Activated naive CD8-positive, alpha-beta T cell treated with anti-CD3 and anti-CD28 coated beads for 36 hours (primary cell): ENCODE measurements at places on chromosomes 3 and 15.

DNA sequence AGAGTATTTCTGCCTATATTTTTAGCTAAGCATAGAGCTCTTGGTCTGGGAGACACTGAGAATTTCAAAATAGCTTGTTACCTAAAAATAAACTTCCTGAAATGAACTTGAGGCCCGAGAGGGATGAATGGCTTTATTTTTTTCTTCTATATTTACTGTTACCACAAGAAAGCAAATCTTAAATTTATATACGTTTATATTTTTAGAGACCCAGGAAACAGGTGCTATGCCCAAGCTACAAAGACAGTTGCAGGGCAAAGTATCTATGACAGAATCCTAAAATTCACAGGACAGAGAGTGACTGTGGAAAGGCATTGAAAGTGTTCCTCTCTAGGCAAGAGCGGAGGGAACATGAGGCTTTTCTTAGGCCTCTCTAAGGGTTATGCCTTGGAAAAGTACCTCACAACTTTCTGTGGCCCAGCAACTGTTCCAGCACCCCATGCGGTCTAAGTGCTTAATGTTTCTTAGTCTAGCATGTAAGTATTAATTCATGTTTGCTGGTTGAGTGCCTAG, 36.5 kb downstream of the TGFBR2 start:
- DNase-seq: no peak

DNA sequence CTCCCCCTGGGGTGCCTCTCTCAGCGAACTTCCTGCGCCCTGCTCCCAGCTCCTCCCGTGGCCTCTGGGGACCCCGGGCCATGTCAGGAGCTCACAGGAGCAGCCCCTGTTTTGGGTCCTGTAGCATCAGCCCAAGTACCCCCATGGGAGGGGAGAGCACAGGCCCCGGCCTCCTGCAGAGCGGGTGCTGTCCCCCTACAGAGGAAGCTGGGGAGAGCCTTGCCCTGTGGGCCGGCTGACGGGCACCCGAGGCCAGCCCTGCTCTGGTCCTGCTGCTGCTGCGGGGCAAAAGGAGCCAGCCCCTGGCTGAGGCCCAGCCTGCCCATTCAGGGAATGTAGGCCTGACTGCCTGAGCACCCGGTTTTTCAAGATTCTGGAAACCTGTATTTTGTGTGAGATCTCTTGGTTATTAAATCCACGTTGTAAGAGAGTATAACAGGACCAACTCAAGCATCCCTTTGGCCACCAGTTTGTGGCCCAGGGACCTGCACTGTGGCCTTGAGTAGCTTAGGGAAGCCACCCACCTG, 12.4 kb downstream of the PLXNA1 start:
- DNase-seq: no peak

GRCh38 chr3:105317841-105318240, 48.9 kb upstream of the ALCAM start:
- DNase-seq: no peak

DNA sequence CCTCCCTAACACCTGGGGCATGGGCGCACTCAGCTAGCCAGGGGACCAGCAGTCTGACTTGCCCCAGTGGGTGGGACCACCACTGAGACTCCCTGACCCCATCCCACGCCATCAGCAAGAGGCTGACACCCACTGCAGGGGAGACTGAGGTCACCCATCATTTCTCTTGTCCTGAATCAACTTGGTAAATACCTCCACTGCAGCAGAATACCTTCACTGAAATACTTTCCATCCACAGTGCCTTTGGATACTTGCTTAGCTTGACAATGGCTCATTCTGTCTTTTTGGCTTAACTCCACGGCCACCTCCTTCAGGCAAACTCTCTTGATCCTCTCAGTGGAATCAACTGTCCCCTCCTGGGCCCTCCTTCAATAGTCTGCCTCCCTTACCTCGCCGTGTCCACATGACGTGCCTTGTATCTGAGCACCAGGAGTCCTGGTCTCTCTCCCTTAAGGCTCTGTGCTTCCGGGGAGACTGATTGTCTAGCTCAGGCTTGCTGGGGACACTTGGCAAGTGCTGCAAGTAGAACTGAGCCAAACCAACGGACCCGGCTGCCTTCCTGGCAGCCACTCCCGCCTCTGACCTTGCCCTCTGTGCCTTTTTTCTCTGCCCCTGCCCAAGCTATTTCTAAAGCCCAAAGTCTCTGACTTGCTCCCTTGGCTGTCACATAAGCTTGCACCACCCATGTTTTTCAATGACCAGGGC, 119.1 kb downstream of the ADCY5 start:
- no peak for DNase-seq

DNA sequence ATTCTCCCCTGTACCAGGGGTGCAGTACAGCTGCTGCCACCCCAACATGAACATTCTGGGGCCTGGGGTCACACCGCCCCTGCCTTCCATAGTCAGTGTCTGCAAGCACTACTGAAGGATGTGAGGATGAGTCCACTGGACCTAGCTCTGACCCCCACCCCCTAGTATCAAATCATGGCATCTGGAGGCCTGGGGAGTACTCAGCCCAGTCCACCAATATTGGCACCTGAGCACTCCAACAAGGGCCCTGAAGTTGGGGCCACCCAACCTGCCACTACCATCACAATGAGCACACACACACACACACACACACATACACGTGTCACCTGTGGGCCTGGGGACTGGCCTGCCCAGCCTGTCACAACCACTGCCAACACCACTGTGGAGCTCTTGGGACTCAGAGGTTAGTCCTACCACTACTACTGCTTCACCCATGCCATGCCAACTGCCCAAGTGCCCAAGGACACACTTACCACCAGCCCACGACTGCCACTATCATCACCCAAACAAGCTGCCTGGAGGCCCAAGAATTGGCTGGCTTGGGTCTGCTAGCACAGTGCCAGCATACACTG, 253.9 kb downstream of the MCTP2 start:
- no peak for DNase-seq

GRCh38 chr3:187693431-187693830, 8.9 kb downstream of the RTP2 start:
- DNase-seq: no peak

GRCh38 chr3:121018917-121019321, 110.9 kb downstream of the STXBP5L start:
- DNase-seq: no peak

DNA sequence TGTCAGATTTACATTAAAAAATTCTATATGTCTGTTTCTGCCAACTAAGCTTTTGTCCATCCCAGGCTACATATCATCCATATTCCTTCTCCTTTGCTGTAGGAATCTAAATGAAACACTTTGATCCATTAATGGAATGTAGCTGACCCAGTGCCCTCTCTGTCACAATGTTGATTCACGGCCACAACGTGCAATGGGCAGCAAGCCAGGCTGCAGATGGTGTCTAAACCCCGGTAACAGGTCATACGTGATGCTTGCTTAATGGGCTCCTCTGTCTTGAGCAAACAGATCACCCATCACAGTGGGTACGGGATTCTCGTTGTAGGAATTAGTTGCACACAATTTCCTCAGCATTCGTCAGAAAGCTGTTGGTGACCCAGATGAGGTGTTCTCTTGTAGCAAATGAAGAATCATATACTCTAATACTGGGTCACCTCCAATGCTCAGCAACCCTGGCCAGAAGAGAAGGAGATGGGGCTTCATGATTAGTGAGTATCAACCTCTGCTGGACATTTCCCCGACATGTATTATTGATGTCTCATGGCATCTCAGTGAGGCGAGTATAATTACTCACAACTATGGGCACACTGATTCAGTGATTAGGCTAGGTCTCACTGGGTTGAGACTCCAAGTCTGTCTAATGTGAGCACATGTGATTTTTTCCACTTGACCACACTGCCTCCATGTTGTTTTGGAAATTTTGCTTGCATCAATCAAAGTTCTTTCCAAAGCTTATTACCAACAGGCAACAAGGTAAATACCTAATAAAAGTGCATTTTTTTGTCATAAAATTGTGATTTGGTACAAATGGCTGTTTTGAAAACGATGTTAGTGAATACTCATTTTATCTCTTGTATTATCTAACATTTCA, 12.9 kb upstream of the DCBLD2 start:
- DNase-seq: no peak

- no peak for DNase-seq
These were observed 49.0 kb downstream of the CLDN11 start for GRCh38 chr3:170467571-170468147.

DNA sequence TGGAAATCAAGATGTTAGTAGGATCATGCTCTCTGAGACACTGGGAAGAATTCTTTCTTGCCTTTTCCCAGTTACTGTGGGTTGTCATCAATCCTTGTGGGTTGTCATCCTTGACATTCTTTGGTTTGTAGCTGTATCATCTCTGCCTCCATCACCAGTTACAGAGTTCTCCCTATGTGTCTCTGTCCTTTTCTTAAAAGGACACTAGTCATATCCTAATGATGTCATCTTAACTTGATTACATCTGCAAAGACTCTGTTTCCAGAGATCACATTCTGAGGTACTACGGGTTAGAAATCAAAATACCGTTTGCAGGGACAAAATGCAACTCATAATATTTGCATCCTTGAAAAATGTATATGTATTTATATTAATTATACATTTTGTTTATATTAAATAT, 500.4 kb downstream of the ZBBX start:
- no peak for DNase-seq

GRCh38 chr3:196998966-196999760, 30.5 kb downstream of the MELTF start:
- no peak for DNase-seq

- no peak for DNase-seq
These were observed 99.4 kb downstream of the DTWD1 start for GRCh38 chr15:49720261-49720660.

DNA sequence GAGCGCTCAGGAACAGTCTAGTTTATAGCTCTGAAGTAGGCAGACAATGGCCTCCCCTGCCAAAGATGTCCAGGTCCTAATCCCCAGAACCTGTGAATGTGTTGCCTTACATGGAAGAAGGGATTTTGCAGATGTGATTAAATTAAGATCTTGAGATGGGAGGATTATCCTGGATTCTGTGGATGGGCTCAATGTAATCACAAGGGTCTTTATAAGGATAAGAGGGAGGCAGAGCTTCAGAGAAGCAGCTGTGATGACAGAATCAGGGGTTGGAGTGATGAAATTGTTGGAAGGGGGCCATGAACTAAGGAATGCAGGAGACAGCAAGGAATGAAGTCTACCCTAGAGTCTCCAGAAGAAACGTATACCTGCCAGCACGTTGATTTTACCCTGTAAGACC, 14.0 kb upstream of the GK5 start:
- no peak for DNase-seq

DNA sequence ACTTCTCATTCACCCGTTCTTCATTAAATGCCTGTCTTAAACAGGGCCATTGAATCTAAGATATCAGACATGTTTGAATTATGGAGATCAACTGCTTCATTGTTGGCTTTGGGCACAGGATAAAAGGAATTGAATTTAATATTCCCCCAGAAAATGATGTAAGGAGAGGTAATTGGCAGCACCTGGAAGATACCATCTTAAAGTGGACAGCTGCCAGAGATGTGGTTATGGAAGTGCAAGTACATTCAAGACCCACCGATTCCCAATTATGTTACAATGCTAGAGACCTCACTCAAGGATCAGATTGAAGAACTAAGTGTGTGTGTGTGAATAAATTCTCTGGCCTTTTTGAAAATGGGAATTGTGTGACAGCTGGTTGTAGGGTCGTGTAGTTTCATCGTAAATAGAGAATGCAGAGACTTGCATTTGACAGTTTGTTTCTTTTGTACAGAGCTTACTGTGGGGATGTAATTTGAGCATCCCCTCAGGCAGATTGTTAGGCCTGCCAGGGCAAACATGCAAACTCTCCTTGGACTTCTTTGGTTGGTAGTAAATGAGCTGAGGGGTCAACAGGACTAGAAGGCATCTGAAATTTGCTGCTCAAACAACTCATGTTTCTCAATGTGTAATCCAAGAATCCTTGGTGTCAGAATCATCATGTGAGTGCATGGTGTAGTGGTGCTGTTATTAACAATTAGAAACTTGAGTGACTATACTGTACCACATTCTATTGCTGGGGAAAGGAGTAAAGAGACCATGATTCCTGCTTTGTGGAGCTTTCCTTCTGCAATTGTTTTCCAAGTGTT, 359.2 kb upstream of the THRB start:
- no peak for DNase-seq

GRCh38 chr15:34039790-34040113, 748 bp upstream of the AVEN start:
- no peak for DNase-seq

GRCh38 chr15:33451385-33451784, 140.6 kb downstream of the RYR3 start:
- no peak for DNase-seq

DNA sequence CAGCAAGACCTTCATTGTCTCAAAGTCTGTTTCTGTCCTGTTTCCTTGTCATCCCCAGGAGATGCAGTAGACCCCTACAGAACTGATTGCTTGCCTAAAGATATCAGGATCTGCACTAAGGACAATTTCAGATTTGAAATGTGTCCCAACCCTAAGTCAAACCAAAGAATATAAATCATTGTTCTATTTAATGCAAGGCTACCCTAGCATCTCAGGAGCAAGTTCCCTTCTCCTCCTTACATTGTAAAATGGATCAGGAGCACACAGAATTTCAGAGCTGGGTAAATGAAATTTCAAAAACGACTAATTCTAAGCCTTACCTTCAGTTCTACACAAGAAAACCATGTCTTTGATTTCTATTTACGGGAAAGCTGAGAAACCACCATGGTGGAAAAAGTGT, 360.9 kb upstream of the KCNH8 start:
- no peak for DNase-seq

DNA sequence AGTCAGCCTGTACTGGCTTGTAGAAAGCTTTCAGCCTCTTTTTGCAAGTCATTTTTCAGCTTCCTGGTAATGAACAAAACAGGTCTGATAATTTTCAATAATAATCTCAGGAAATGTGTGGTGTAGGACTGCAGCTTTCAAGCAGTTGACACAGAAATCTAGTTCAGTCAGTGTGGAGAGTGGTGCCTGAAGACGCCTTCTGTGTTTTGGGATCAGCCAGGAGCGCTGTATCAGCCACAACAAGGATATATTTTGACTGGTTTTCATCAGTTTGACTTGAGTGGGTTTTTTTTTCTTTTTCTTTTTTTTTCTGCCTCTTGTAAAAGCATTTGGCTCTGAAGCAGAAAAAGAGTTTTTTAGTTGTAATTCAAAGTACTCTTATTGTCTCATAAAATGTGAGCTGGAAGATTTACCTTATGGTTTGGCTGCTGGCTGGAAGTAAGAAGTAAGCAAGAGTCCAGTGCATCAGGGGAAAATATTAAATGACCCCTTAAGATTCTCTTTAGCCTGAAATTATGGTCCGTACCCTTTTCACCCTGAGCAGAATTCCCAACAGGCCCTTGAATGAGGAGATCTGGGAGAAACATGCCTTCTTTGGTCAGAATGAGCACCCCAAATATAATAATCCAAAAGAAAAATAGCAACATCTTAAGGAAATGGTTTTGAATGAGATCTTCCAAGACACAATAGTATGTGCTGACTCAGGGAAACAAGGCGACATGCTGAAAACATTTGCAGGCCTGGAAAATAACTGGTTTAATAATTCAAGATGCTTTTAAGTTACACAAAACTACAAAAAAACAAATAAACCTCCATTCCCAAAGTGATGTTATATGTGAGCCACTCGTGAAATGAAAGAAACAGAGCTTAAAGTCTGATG, 332.7 kb upstream of the ADAMTS9 start:
- DNase-seq: no peak

- no peak for DNase-seq
These were observed 61.7 kb downstream of the XXYLT1 start for GRCh38 chr3:195209083-195209846.

GRCh38 chr3:48180021-48180420, 8.2 kb downstream of the CDC25A start:
- no peak for DNase-seq
